ENCODE measurements at places on chromosomes 11 and 22. TPM values are rescaled to one million over a fixed set of nuclear protein-coding genes. Genes with fewer than 3 reads are reported as not detected.

The LRRC32 gene
- 45.1 TPM for total RNA-seq

The IGSF9B gene
- total RNA-seq = 2.2 TPM

The GLYATL2 gene
- total RNA-seq = 1.1 TPM

The ISX gene
- not detected for total RNA-seq

The RBM4 gene
- 105 TPM for total RNA-seq

The ATP5MG gene
- total RNA-seq = 26.4 TPM

The RASD2 gene
- total RNA-seq = 0.65 TPM

The TMEM151A gene
- 2.2 TPM for total RNA-seq

The ETS1 gene
- 56.3 TPM for total RNA-seq

The ZNF215 gene
- 3.8 TPM for total RNA-seq

The MYOD1 gene
- not detected for total RNA-seq

The CNGA4 gene
- total RNA-seq = 0.17 TPM

The FDXACB1 gene
- total RNA-seq = 3.2 TPM

The GRM5 gene
- 0.10 TPM for total RNA-seq

The TP53I11 gene
- 55.1 TPM for total RNA-seq

The FXYD6 gene
- total RNA-seq = 0.10 TPM

The CADM1 gene
- 5.5 TPM for total RNA-seq

The CDC42BPG gene
- total RNA-seq = 0.13 TPM

The DNAJB7 gene
- not detected for total RNA-seq

The CLDN25 gene
- not detected for total RNA-seq

Data from smooth muscle cell of the pulmonary artery (primary cell).